ENCODE measurements at places on chromosomes 6 and 20.

DNA sequence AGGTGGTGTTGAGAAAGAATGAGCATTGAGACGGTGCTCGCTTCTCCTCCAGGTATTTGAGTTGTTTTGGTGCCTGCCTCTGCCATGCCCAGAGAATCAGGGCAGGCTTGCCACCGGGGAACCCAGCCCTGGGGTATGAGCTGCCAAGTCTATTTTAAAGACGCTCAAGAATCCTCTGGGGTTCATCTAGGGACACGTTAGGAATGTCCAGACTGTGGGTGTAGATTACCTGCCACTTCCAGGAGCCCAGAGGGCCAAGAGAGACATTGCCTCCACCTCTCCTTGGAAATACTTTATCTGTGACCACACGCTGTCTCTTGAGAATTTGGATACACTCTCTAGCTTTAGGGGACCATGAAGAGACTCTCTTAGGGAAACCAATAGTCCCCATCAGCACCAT, 28.3 kb downstream of the SAYSD1 start:
- DNase-seq: no peak

GRCh38 chr20:46365487-46366220, 40.8 kb downstream of the ELMO2 start:
- DNase-seq: no peak

DNA sequence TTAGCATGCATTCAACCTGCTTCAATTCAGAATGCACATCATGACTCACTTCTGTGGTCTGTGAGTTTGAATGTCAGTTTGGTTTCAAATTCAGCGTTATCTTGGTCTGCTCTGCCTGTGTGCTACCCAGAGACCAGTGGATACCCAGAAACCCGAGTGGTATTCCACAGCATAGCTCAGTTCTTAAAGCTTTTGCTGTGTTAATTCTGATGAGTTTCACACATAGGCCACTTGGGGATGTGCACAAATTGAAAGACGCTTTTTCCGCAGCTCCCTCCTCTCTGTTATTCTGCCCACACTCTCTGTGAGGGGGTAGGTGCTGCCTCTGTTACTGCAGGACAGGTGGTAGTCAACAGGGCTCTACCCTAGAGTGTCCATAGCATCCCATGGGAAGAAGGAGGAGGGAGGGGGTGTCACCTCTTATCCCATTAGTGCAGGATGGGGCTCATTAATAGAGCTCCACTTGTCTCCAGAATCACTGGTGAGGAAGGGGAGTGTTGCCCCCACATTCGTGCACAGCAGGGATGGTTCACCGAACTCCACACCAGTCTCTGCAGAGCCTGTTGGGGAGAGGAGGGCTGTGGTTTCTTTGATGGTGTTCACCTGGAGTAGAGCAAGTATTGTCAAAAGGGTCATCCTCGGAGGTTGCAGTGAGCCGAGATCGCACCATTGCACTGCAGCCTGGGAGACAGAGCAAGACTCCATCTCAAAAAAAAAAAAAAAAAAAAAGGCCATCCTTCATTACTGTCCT, 29.2 kb upstream of the SDCBP2 start:
- DNase-seq: no peak

DNA sequence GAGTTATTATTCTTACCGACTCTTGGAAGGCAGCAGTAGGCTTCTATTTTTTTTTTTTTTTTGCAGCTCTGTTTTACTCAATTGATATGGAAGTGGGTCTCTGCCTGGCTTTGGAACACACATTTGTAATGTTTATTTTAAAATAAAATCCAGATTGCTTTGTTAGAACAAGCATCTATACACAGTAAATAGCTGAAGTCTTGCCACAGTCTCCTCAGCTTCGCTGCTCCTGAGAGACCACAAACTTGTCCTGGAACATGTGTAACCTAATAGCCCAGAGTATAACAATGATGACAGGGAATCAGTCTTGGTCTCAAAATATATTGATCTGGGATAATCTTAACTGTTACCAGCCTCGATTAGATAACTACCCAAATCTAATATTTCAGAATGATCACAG, 299.8 kb upstream of the NOX3 start:
- DNase-seq: no peak

GRCh38 chr20:20366551-20366875, 1.4 kb upstream of the INSM1 start:
- DNase-seq: no peak

GRCh38 chr6:167091026-167091804, 31.7 kb upstream of the CCR6 start:
- DNase-seq: no peak

GRCh38 chr6:152261179-152261578, 376.0 kb downstream of the SYNE1 start:
- no peak for DNase-seq

- DNase-seq: no peak
Measured at GRCh38 chr6:54044059-54044458, 67.2 kb upstream of the MLIP start.

GRCh38 chr6:142728364-142728763, 216.6 kb downstream of the HIVEP2 start:
- no peak for DNase-seq

DNA sequence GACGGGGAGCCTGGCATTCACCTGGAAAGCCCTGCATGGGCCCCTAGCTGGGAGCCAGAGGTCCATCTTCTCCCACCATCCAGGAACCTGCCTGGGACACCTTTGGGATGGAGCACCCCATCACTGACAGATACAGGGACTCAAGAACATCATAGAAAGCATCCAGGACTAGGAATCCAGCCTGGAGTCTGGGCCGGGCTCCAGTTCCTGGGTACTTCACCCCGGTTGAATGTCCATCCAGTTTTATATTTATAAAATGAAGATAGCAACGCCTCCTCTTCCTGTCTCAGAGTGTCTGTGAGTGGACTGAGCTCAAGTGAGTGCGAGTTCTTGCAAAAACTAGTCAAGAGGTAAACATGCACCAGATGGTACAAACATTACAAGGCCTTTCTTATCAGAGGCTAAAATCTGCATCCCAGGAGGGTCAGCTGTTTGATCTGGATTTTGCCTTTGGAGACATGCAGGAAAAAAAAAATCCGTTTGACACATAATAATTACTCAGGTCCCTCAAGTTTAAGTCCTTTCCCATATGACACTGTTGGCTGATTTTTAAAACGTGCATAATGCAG, 27.4 kb downstream of the ZC3H12D start:
- no peak for DNase-seq

- DNase-seq: no peak
Measured at GRCh38 chr20:46545077-46545826, 5.2 kb downstream of the OCSTAMP start.

- no peak for DNase-seq
Measured at GRCh38 chr20:41783423-41784208, 165.4 kb upstream of the CHD6 start.

DNA sequence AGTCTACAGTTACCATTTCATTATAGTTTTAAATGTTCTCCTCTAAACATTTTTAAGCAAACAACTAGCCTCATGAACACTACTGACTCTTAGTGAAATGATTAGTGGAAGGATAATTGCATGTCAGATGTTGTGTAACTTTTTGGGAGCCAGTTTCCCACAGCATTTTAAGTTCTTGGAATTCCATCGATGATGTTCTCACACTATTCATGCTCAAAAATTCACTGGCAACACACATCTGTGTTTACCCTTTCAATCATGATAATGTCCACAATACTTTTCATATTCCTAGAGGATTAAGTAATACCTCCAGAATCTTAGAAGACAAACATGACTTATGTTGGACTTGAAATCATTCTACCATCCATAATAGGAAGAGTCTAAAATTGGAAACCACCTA, 678.1 kb upstream of the ID4 start:
- DNase-seq: no peak

- no peak for DNase-seq
Measured at GRCh38 chr6:33620856-33621710, at the start of gene ITPR3. ITPR3 (plus strand) TSS chr6:33621322; CDS start chr6:33621603, 281 bp downstream.

- no peak for DNase-seq
Measured at GRCh38 chr6:125499535-125499934, 197.8 kb upstream of the HDDC2 start.

GRCh38 chr6:90759664-90760063, 172.8 kb upstream of the MAP3K7 start:
- DNase-seq: no peak

- no peak for DNase-seq
Measured at GRCh38 chr20:5400164-5400762, 83.5 kb upstream of the PROKR2 start.

- DNase-seq: no peak
Measured at GRCh38 chr6:83113258-83113657, 45.8 kb downstream of the DOP1A start.

DNA sequence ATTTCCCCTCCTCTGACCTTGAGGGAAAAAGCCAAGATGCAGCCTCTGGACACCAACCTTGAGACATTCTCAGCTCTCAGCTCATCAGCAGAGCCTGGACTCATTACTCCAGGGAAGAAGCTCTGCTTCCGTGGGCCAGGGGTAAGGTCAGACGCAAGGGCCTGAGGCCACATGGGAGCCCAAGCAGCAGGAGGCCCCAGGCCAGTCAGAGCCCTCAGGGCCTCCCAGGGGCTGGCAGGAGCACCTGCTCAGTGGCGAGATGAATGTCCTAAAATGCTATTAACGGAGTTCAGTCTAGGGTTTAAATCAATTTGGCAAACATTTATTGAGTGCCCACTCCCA, 208.6 kb downstream of the ERMARD start:
- DNase-seq: no peak

- peak; percentile 62 for DNase-seq
Measured at GRCh38 chr6:138115877-138116660, 8.8 kb upstream of the PERP start.

DNA sequence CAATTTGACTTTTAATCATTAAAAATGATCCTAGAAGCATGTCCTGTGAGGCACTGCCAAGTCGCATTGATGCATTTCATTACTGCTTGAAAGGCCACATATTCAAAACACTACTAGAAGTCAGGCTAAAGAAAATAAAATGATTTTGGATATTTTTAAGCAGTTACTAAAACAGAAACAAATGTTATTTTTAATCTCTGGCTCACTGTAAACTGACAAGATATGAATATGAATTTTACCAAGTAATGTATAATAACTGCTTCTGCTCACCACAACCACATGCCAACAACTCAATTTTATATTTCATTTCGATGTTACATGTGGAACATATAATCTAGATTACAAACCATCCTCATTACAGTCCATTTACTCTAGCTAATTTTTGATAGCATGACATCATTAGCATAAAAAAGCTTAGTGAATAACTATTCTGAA, 90.6 kb downstream of the ATXN1 start:
- no peak for DNase-seq

- DNase-seq: no peak
Measured at GRCh38 chr6:82057846-82058554, 189.5 kb downstream of the IBTK start.

DNA sequence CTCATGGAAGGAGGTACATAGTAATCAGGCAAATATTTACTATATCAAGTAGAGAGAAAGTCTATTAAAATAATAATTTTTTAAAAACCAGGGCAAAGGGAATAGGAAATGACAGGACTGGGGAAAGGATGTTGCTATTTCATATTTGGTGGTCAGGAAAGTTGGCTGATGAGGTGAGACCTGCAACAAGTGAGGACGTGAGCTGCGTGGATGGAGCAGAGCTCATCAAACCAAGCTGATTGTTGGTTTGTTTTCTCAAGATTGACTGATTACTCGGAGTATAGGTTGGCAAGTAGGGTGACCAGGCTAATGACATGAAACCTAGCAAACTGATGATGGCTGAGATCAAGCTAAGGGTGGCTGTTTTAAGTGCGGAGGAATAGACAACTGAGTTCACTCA, 6.0 kb downstream of the GJA1 start:
- no peak for DNase-seq

GRCh38 chr20:25287631-25288290, 39.9 kb downstream of the PYGB start:
- no peak for DNase-seq

- no peak for DNase-seq
Measured at GRCh38 chr6:37671061-37671460, 26.6 kb downstream of the MDGA1 start.

Measured in SK-N-MC (cell line).